ENCODE measurements at places on chromosomes 6 and 20.

DNA sequence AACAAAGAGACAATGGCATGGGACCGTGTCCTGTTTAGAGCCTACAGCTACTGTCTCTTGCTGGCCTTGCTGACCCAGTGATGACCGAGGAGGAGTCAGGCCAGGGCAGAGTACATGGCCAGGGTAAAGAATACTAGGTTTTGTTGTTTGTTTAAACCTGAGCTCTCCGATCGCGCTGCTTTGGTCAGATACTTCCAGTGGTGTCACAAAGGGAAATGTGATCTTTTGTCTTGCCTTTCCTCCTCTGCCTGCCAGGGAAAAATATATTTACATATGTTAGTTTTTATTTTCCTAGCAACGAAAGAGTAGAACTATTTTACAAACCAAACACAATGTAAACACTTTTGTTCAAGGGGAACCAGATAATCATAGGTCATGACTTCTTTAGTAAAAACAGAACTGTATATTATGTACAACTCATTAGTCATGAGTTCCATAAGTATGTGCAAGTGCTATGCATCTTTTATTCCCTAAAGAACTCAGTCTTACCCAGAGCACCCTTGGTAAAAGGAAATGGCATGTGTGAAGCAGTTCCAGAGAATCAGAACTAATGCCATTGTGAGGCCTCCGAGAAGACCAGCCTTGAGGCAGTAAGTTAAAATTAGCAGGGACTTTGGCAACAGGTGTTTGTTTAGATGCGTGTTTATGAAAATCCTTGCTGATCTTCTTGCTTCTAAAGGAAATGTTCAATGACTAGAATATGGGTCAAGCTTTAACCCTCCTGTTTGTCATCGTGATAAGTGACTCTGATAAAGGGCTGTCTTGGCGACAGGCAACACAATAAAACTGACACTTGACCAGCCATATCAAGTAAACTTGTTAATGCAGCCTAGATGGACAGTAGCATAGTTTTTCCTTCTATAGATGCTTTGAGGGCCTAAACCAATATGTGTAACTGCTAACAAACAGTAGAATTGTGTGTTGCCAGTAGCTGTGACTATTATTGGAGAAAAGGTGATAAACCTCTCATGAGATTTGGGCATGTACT, 204.6 kb downstream of the NKAIN2 start:
- no peak for DNase-seq

GRCh38 chr6:110358553-110359160, 508 bp upstream of the METTL24 start:
- DNase-seq = peak; percentile 32

- no peak for DNase-seq
Measured at GRCh38 chr6:154350293-154350692, 6.3 kb downstream of the IPCEF1 start.

- no peak for DNase-seq
Measured at GRCh38 chr6:16721977-16722376, 39.3 kb downstream of the ATXN1 start.

DNA sequence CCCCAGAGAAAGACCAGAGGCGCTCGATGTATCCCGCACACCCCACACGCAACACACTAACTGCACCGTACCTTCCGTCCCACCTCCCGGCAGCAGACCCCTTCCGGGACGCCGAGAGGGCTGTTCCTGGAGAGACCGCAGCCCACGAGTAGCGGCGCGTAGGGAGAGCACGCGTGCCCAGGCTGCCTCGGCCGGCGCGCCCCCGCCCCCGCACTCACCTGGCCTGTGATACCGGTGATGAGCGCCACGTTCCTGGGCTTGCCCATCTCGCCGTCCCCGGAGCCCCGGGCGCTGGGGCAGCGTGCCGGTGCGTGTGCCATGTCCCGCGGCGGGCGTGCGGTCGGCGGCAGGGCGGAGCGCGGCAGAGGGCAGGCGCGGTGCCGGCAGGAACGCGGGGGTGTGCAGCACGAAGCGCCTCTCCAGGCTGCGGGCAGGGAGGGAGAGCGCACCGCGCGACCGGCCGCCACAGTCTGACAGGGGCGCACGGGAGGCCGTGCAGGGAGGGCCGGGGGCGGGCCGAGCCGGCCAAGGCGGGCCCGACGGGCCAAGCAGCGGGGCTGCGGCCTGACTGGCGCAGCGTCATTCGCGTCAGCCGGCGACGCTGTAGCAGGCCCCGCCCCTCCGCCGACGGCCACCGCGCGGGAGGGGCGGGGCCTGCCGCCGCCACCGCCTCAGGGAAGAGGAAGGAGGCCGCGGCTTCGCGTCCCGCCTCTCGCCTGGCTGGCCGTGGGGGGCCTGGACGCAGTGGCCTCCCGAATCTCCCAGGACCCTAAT, at the start of gene GMDS:
Gene GMDS, minus strand, starts transcription at position 503 of the 774 bp plus-strand sequence.
- peak; percentile 91 for DNase-seq

- DNase-seq = no peak
Measured at GRCh38 chr6:12419631-12420272, 129.6 kb downstream of the EDN1 start.

- DNase-seq = no peak
Measured at GRCh38 chr20:34829191-34829590, 3.7 kb upstream of the NCOA6 start.

DNA sequence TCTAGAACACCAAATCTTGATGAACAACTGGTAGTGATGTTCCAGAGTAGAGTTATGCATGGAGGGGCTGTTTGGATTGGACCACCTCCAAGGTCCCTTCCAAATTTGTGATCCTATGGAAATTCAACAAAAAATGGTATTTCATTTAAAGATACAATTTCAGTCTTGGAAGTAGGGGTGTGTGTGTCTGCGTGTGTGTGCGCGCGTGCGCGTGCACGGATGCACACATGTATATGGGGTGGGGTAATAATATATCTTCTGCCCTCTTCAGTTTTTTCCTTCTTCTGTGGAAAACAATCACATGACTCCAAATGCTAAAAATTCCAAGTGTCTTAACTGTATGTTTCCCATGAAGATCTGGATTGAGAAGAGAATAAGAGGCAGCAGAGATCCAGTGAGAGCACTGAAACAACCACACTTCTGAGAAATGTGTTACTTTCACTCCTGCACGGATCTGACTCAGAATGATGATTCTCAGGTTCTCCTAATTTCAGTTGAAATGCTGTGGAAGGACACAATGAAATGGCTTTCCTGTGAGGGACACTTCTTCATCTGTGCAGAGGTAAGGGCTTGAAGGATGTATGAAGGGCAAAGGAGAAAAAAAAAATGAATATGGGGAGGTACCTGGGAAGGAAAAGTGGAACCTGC, 10.6 kb upstream of the IL17F start:
- no peak for DNase-seq

Data from retina (tissue), 1 donor.